ENCODE measurements at places on chromosomes 2 and 18. TPM values are rescaled to one million over a fixed set of nuclear protein-coding genes. Genes with fewer than 3 reads are reported as not detected.

DNA sequence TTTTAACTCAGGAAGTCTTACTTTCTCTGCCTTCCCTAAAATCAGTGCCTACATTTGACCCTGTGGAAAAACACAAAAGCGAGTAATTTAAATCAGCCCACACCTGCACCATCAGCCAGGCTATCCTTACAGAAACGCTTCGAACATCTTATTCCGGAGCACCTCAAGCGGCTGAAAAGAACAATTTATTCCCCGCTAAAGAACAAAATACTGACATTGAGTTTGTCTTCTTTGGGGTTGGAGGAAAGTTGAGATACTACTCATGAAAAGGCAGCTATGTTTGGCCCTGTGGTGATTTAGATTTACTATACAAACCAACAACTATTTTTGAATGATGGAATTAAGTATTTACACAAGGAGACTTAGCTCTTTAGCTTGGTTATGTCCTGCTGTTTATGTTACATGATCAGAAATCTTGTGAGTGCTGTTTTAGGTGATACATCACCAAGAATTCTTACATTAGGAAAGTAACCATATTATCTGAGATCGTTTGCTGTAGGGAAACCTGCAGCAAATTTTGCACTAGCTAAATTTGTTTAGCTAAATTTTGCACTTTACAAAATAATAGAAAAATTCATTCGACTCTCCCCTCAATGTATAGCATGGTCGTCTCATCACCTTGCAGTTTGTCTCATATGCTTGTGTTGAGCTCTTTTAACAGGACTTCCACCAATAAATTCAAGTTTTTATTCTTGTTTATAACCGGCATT is 158.8 kb upstream of the SIX2 start:
- DNase-seq: no peak

DNA sequence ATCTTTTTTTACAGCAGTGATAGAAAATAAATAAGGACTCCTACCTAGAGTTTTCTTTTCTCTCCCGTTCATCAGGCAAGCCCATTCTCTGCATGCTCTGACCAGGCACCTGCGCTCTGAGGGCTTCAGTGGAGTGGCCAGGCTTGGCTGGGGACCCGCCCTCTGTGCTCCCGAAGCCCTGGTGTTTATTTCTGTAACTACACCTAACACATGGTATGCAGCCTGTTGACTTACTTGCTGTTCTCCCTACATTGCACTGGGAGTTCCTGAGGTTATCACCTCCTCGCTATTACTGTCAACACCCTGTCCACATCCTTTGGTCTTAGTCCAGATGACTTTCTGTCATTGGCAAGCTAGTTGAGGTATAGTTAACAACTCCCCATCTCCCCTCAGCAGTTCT is 317.7 kb downstream of the LPIN1 start:
- DNase-seq: no peak

DNA sequence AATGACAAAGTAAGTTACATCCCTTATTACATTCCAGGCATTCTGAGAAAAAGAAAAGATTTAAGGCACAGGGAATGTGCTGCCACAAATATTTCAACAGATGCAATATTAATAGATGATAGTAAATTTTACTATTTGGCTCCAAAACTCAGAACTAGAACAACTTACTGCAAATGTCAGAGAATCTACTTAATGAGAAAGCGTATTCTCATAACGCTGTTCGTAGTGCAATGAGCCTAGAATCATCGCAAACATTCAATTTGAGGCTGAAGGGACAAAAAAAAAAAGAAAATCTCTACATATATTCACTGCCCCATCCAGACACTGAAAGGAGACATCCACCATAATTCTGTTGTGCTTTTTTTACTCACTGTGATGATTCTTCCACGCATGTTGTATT is 272.1 kb upstream of the DOK6 start:
- no peak for DNase-seq

DNA sequence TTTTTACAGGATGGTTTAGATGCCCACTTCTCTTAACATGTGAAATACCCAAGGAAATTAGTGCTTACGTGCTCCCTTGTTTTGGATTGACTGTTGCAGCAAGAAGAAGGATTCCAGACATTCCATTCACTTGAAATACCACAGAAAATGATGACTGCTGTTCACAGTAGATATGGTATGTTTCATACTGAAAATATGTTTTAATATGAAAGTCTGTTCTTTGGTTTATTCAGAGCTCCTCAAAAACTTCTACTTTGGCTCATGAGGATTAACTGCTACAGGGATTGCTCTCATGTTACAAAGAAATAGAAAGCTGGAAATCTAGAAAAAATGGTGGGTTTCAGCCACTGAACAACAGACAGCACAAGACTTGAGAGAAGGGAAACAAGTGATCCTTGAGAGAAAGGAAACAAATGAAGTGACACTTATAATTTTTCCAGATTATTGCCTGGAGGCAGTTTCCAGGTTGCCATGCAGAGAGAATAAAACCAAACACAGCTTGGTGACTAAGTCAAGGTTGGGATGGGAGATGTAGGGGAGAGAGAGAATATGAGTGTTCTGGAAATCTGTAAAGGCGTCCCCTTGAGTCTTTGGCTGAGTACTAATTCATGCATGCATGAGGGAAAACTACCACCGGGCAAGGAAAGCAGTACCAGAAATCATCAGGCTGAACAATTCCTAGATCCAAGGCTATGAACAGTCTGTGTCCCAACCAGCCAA is 348.1 kb downstream of the CLIP4 start:
- DNase-seq: peak; percentile 60

DNA sequence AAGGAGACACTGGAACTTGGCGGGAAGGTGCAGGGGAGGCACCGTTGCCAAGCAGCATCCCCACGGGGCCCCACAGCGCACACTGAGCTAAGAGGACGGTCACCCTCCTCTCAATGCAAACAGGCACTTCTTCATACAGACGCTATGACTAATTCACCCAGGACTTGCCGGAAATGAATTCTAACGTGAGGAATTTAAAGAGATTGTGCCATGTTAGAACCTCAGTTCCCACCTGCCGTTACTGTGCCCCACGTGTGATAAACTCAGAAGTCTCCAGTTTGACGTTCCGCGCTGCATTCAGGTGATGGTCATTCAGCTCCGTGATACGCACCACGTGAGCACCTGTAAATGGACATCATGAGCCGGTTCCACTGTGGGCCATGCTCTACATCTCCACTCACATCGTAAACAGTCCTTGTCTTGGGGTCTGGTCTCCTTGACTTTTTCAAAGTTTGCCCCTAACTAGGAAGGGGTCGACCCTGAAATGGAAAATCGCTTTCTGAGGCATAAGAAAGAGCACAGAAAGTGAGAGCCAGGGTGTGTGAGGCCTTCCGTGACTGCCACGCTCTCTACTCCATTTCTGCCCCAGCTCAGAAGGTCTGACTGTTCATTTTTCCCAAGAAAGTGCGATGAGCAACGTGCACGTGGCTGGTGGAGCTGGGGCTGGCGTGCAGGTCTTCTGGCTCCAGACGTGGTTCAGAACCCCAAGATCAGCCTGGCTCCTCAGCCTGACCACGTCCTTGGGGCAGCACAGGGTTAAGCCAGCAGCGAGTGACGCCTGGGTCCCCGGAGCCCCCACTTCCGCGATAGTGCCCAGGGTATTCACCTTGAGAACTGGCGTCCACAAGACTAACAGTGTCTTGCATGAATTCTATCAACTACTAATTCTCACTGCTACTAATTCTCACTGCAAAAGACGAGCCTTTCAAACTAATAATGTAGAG is 35.1 kb downstream of the TMEM18 start:
- DNase-seq: no peak

The ZDBF2 gene
- total RNA-seq: 11.0 TPM

The HTRA2 gene
- 29.2 TPM for total RNA-seq

The ARHGAP25 gene
- 62.3 TPM for total RNA-seq

DNA sequence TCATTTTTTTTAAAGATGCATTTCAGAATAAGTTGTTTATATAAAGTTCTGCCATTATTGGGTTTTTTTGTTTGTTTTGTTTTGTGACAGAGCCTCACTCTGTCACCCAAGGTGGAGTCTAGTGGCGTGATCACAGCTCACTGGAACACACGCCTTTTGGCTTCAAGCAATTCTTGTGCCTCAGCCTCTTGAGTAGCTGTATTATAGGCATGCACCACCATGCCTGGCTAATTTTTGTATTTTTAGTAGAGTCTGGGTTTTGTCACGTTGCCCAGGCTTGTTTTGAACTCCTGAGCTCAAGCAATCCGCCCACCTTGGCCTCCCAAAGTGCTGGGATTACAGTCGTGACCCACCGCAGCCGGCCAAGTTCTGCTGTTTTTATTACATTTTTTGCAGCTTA is 72.3 kb downstream of the R3HDM1 start:
- peak; percentile 26 for DNase-seq

DNA sequence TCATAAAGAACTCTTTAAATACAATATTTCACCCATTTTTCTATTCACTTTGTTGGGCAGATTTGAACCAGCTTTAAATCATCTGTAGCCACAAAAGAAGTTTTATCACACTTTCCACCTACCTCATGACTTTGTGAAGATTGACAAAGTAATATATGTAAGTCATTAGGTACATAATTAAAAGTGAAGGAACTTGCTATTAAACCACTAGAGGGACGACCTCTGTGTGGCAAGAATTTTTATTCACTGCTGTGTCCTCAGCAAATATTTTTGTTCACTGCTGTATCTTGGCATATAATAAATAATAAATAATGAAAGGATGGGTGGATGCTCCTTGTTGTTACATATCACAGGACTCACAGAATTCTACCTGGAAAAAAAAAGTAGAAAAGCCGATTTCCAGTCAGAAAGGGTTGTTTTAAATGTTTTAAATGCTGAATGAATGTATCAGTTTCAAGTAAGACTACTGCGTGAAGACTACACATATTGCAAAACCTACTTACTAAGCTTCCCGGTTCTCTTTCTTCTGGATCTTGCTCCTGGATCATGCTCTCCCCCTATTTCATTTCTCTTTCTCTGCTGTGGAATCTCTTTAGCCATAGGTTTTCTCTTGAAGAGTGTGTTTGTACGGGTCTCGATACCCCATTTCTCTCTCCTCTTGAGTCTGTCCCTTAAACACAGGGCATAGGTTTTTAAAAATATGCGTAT is 44.8 kb downstream of the KCMF1 start:
- DNase-seq: no peak

DNA sequence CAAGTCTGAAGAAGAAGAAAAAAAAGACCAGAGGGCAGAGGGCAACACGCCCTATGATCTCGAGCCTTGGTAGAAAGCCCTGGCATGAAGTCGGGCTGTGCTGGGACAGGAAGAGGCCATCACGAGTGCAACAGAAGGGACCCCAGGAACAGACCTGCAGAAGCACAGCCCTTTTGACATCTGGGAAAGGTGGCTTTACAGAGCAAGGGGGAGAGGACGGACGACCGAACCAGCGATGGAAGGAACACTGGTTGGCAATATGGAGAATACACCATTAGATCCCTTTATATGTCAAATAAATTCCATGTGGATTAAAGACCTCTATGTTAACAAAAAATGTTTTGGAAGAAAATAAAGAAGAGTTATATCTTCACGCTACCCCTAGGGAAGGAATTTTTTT is 10.7 kb downstream of the KIF1A start:
- no peak for DNase-seq

- DNase-seq: no peak
These were observed 1545.8 kb downstream of the LRP1B start for GRCh38 chr2:140585016-140585415.

The SCN2A gene
- total RNA-seq: 7.0 TPM

- peak; percentile 47 for DNase-seq
These were observed 185.0 kb upstream of the RASGRP3 start for GRCh38 chr2:33291278-33292013.

GRCh38 chr2:31287654-31288053 is 53.7 kb downstream of the EHD3 start:
- DNase-seq: no peak

DNA sequence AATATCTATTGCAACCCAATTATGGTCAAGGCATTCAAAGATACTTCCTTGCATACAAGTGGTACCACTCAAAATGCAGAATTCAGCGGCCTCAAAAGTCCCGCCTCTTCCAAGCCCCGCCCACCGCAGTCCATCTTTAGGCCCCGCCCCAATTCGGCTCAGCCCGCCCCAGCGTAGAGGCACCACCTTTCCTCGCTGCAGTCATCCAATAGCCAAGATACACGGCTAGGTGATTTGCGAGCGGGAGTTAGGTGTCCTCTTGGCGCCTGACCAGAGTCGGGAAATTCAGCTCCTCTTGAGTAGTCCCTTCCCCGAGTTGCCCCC is 431 bp upstream of the SEC11C start:
- DNase-seq: no peak

The CTNNA2 gene
- total RNA-seq: not detected

The TEX44 gene
- total RNA-seq: not detected

- no peak for DNase-seq
These were observed 701.1 kb upstream of the ZEB2 start for GRCh38 chr2:145221032-145221431.

The DHRS9 gene
- total RNA-seq: not detected

The TFPI gene
- 0.33 TPM for total RNA-seq

GRCh38 chr2:186457908-186458307 is 28.2 kb upstream of the ZC3H15 start:
- DNase-seq: no peak

- DNase-seq: no peak
These were observed 9.4 kb downstream of the INSIG2 start for GRCh38 chr2:118097657-118098056.

GRCh38 chr18:77114415-77115191 is 18.0 kb downstream of the MBP start:
- DNase-seq: peak; percentile 99

DNA sequence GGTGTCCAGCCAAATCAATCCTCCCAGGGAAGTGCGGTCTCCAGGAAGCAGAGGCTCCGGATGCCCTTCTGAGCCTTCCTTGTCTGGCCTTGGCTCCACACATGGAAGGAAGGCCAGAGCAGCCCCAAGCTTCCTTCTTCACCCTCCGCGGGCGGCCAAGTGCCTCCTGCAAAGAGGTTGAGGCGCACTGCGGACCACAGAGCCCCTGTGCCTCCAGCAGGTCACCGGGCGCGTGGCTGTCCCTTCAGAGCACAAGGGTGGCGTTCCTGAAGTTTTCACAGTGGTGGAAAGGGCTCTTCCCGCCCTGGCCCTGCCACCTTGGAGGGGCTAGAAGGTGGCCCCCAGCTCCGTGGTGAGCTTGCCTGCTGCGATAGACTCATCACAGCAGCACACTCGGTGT is 175.9 kb upstream of the RAB12 start:
- DNase-seq: no peak

GRCh38 chr2:109177635-109178034 is 48.6 kb downstream of the SH3RF3 start:
- no peak for DNase-seq

DNA sequence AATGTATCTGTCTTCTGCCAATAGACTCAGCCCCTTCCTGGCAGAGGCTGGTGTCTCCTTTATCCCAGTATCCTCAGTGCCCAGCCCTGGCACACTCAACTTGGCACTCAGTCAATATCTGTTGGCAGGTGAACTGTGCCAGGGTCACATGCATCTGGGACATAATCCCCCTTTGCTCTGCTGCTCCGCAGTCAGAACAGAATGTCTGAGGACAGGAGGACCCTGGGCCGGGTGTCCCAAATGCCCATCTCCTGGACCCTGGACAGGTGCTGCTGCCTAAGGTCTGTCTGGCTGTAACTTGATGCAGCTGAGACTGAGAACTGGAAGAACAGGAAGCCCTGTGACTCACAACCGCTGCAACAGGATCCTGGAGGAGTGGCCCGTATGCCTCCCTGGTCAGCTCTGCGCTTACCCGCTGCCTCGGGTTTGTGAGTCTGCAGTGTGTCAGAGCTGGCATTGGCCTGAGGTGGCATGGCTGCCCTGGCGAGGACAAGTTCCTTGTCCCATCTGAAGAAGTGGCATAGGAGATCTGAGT is 11.4 kb downstream of the HK2 start:
- DNase-seq: peak; percentile 97

Data from mammary epithelial cell (primary cell).